ENCODE measurements at places on chromosomes 16 and 17. TPM values are rescaled to one million over a fixed set of nuclear protein-coding genes. Genes with fewer than 3 reads are reported as not detected.

SEPTIN1 gene
- 4.0 TPM for polyA plus RNA-seq

ARHGDIA gene
- 196 TPM for polyA plus RNA-seq

SULT1A4 gene
- polyA plus RNA-seq = 38.9 TPM

ANKFN1 gene
- 0.81 TPM for polyA plus RNA-seq

ABCC11 gene
- polyA plus RNA-seq = 0.28 TPM

BANP gene
- polyA plus RNA-seq = 27.2 TPM

GRCh38 chr17:81609541-81610311, 27.2 kb downstream of the NPLOC4 start:
- no peak for DNase-seq

DNA sequence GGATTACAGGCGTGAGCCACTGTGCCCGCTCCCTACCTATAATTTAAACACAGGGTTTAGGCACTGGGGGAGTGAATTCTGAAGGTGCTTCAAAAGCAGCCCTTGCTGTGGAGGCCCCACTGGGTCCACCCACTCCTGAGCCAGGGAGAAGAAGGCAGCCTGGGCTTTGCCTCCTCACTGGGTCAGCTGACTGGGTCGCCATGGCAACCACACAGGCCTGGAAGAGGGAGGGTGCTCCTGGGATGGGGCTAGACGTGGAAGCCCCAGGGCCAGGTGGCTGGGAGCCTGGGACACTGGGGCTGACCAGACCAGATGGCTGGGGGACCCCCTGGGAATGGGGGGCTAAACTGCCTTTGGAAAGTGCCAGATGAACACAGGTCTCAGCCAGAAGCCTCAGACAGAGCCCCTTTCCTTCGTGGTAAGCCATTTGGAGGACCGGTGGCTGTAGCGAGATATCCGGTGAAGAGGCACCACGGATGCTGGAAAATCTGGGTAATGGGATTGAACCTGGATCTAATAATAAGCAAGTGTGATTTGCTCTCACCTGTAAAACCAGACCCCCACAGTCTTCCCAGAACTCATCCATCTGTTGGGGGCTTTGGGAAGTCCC, 32.9 kb downstream of the TRARG1 start:
- DNase-seq = no peak

DNA sequence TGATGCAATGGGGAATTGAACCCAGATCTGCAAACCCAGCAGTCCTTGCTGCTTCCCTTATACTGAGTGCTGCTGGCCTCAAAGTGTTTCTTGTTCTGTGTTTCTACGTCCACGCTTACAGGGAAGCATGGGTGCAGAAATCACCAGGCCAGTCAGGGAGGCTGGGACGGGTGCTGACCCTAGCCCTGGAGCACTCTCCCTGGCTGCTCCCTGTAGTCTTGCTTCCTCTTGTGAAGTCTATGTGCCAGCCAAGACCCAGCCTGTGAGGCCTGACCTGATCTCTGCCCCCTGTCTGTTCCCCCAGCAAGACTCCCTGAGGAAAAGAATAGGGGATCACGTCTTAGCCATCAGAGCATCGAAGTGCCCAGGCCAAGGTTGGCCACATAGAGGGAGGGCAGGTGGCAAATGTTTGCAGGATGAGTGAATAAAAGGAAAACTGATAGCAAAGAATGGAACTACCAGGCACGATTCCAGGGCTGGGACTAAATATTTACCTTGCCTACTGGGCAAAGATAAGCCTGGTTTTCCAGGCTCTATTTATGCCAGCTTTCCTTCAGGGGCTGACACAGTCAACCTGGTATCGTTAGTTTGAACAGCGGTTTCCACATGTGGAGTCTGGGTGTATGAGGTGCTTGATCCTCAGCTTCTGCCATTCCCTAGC, 41.2 kb upstream of the RHOT1 start:
- no peak for DNase-seq

DNA sequence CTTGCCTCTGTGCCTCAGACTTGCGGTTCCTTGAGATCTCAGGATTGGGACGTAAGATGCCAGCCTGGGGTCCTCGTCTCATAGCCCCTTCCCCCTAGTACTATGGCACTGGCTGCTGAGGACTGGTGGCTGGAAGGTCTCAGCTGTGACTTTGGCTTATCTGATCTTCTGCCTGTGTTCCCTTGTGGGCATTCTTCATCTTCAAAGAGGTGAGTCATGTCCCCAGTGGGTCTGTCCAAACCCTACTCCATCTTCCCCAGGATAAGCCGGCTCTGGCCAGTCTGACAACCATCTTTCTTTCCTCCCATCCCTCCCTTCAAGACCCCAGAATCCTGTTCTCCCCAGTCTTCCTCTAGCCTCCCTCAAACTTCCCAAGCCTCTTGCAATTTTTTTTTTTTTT, 3.6 kb downstream of the CD19 start:
- DNase-seq = no peak

- DNase-seq = no peak
These were observed 50.4 kb downstream of the ARHGAP27 start for GRCh38 chr17:45382226-45382625.

DNA sequence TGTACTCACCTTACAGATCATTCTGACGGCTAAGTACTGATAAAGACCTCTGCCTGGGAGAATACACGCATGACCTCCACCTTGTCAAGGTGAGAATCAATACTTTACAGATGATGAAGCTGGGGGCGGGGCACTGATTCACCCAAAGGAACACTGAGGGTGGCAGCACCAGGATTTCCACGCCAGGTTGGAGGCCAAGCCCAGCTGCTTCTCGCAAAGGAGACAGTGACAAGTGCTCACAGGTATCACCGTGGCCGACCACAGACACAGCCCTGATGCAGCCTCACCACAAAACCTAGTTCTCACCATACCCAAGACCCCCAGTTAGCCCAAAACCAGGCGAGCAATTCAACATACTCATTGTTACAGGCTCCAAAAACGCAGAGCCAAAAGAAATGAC, 434.2 kb downstream of the SOX9 start:
- no peak for DNase-seq

- peak; percentile 79 for DNase-seq
These were observed 4.2 kb downstream of the LDAF1 start for GRCh38 chr16:21162661-21163151.

DNA sequence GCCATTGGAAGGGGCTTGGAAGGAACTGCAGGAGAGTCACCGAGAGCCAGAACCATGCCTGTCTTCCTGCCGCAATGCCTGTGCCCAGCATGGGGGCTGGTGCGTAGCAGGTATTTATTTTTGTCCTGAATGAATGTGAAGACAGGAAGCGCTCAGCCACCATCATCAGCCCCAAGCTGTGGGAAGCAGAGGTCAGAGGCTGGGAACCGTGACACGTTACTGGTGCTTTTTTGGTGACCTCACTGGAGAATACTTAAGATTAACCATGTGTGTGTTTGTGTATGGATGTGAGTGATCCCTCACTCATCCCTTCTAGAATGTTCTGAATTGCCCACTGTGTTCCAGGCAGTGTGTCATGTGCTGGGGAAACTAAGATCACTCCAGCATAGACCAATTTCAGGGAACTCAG, 343.8 kb downstream of the SNX29 start:
- no peak for DNase-seq

GRCh38 chr16:86664522-86665318, 86.4 kb downstream of the FOXL1 start:
- no peak for DNase-seq

DNA sequence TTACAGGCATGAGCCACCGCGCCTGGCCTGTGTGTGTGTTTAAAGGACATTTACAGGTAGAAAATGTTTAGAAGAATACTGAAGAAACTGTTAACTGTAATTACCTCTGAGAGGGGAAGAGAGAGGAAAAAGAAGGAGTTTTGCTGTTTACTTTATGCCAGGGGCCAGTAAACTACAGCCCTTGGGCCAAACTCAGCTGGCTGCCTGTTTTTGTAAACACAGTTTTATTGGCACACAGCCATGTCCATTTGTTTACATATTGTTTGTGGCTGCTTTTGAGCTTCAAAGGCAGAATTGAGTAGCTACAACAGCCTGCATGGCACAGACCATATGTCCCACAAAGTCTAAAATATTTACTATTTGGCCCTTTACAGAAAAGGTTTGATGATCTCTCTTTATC, 76.4 kb downstream of the GPR139 start:
- DNase-seq = peak; percentile 42

DNA sequence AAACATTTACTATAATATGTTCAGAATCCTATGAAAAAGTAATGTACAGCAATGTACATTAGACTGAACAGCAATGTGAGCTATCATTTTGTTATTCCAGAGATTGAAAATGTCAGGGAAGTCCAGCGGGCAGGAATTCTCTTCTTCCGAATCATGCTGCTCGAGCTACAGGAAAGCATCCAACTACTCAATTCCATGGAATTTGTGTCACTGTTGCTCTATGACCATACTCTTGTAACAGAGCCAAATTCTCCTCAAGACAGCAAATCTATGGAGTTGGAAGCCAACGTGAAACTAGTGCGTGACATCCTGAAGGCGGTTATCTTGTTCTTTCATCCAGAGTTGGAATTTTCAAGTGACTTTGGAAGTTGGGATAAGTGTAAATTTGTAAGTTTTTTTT, 24.8 kb upstream of the NSRP1 start:
- peak; percentile 18 for DNase-seq

- DNase-seq = no peak
These were observed 14.0 kb upstream of the DPEP1 start for GRCh38 chr16:89599451-89599858.

DNA sequence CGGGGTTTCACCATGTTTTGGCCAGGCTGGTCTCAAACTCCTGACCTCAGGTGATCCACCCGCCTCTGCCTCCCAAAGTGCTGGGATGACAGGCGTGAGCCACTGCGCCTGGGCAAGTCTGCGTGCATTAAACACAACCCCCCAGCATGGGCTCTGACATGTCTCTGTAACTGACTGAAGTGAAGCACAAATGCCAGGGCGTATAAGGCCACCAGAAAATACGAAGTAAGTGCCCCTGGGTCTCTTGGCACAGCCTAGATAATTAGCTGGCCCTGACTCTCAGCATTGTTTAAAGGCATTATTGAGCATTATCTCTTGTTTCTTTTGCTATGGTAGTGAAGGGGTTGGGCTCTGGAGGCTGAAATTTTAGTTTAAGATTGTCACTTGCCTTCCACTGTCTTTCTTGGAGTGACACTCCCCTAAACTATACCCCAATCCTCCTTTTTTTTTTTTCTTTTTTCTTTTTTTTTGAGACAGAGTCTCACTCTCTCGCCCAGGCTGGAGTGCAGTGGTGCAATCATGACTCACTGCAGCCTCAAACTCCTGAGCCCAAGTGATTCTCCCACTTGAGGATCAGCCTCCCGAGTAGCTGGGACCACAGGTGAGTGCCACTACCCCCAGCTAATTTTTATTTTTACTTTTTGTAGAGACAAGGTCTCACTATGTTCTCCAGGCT, 8.2 kb upstream of the SEC14L1 start:
- no peak for DNase-seq

DNA sequence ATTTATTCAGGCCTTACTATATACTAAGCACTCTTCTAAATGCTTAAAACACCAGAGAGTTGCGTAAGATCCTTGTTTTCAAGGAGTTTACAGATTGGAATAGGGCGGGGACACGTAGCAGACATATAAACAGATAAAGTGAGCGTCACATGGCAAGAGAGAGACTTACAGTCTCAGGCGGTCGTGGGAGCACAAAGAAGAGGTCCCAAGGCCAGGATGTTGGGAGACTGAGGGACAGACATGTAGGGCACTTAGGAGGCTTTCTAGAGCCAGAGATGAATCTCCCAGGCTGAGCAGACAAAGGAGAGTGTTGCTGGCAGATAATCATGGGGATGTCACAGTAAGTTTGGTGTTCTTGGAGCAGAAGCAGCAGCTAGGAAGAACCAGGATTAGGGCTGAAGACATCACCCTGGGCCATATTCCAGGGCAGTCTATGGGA, 119.1 kb upstream of the ANKFN1 start:
- DNase-seq = peak; percentile 62

GRCh38 chr16:68093816-68094613, 8.8 kb downstream of the NFATC3 start:
- no peak for DNase-seq

DNA sequence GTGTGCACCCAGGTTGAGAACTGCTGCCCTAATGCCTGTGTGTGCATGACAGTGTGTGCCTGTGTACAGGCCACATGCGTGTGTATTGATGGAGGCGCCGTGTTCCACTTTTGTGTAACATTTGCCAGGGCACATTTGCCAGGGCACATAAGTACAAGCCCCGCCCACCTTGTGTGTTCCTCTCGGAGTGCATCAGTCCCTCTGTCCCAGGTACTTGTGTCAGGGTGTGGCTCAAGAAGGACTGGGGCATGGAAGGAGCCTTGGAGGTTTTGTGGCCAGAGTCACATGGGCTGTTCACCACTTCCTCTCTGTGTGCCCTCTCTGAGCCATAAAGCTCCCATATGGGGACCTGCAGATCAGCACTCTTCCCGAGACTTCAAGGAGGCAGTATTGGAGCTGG, 73.9 kb downstream of the MRM1 start:
- no peak for DNase-seq

GRCh38 chr17:82407255-82407654, 10.9 kb upstream of the HEXD start:
- DNase-seq = no peak

Measured in right lung (tissue), 10 donors.